A172 (cell line): ENCODE measurements at places on chromosomes 3 and 15.

- DNase-seq = no peak
These were observed 39.9 kb downstream of the DENND4A start for GRCh38 chr15:65752151-65752700.

- DNase-seq = no peak
These were observed 1.7 kb downstream of the P2RY13 start for GRCh38 chr3:151327571-151328198.

DNA sequence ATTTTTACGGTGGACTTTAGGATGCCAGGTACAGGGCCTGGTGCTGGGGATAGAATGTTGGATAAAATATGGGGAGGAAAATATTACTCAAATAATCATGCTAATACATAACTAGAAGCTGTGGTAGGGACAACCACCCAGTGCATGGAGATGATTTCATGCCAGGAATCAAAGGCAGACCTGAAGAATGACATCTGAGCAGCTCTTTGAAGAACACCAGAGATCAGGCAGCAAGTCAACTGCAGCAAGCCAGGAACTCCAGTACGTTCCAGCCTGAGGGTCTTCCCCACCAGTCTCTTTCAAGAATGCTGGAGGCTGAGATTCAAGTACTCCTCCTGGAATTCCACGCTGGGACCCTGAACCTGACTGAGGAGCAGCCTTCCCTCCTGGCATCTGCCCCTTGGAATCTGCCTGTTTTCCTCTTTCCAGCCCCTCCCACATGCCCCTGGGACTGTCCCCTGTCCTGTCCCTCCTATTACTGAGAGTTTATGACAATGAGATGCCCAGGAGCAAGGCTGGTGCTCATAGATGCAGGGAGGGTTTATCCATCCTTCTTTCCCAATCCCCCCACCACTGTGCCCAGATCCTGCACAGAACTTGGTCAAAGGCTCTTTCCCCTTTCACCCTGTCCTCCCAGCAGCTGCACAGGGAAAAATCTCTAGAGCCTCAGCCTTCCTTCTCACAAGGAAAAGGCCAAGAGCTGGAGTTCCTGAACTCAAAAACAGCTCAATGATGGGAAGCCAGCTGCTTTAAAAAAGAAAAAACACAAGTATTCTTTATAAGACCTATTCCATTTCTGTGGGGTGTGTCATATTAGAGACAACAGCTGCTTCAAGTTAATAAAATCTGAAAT lies 68.0 kb downstream of the PDZRN3 start:
- DNase-seq = no peak

DNA sequence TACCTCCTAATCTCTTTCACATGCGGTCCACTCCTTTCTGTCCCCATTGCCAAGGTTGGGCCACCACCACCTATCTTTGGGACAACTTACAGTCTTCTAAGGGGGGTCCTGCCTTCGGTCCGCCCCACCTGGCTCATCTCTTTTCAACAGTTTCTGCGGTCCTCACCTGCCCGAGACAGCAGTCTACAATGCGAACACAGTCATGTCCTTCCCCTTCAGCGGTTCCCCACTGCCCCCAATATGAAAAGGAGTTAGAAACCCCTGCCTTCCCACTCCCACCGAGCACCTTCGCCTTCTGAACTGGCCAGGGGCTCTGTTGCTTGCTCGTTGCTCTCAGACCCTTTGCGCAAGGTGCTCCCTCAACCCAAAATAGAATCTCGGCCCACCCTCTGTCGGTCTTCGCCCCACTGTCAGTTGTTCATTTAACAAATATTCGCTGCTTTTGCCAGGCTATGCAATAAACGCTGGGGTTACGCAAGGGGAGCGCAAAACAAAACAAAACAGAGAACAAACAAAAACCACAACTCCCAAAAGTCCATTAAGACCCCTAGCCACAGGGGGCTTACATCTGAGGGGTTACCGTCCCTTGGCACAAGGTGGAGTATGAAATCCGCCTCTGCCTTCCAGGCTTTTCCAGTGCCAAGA lies 611 bp upstream of the FANCI start:
- no peak for DNase-seq

GRCh38 chr3:5053021-5053831 lies 68.9 kb upstream of the ARL8B start:
- peak; percentile 91 for DNase-seq

DNA sequence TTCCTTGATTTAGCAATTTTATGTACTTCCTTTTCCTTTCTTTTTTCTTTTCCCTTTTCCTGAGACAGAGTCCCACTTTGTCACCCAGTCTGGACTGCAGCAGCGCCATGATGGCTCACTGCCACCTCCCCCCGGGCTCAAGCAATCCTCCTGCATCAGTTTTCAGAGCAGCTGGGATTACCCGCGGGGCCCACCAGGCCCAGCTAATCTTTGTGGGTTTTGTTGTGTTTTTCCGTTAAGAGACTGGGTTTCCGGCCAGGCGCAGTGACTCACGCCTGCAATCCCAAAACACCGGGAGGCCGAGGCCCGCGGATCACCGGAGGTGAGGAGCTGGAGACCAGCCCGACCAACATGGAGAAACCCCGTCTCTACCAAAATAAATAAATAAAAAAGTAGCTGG lies 17.7 kb downstream of the GOLGA8S start:
- peak; percentile 66 for DNase-seq

DNA sequence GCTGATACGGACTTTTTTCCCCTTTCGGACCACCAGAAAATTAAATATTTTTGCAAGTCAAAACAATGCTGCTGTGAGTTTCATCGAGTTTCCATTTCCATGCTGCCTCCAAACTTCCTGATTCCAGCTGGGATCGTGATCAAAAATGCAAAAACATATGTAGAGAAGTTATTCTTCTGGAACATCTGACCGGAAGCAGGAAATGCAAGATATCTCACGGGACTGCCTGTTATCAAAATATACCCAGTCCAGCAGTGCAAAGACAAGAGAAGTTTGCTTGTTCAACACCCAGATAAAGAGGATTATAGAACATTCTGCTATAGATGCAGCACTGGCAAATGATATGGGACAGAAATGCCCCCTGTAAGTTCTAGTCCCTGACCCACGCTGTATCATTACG lies 726.7 kb upstream of the NR2F2 start:
- DNase-seq = no peak

GRCh38 chr15:67190813-67191212 lies 63.6 kb downstream of the AAGAB start:
- no peak for DNase-seq

DNA sequence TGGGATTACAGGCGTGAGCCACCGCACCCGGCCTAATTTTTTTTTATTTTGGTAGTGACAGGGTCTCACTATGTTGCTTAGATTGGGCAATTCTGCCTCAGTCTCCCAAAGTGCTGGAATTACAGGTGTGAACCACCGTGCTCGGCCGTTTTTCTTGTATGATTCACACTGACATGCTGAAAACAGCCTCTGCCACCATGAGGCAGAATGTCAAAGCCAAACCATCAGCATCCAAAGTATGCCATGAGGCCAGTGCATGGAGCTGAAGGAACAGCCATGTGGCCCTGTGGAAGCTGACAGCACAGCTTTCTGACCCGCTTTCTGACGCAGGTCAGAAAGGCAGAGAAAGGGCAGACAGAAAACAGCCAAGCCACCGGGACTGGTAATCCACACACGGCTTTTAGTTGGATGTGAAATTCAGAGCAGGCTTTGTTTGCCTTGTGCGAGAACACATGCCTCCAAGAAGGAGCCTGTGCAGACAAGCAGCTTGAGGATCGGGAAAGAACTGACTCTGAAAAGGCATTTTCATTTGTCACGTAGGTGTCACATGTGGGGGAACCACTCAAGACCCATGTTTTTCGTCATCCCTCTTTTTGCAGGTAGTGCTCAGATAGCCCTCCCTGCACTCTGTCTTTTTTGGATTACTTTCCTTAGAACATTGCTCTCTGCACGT lies 25.1 kb downstream of the XYLB start:
- DNase-seq = no peak

DNA sequence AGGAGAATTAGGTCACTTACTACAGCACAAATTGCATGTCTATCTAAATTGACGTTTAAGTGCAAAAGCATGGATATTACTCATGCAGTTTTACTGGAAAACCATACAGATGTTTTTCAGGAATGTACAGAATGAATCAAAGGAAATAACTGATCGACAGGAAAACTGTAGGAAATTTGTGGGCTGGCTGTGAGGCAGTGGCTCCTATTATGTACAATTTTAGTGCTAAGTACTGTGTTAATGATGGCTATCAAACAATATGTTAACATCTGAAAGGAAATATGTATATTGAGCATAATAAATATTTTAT lies 6.9 kb downstream of the NUDT16 start:
- no peak for DNase-seq

DNA sequence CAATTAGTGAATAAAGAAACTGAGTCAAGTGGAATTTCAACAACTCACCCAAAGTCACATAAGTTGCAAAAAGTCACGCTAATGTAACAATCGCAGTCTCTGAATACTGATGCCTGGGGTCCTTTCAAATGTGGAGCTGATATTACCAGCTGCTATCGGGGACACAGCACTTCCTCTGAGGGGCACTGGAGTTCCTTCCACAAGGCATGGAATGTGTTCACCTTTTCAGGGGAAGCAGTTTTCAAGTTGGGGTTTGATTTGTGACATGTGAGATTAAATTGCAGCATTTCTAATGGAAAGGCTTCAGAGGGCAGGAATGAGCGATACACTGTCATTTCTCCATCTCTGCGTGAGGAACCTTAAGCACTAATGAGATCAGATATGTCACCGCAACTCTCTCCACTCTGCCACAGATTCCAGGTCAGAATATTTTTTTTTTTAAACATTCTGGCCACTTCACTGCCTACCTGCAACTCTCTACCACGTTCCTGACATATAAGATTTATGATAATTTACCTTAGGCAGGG lies 807.2 kb upstream of the CFAP20DC start:
- no peak for DNase-seq

GRCh38 chr15:62894322-62895085 lies 148.0 kb upstream of the TPM1 start:
- DNase-seq = peak; percentile 69

- DNase-seq = peak; percentile 31
These were observed 14.1 kb upstream of the CCR4 start for GRCh38 chr3:32937331-32937730.

- DNase-seq = no peak
These were observed 23.9 kb downstream of the PLA2G4D start for GRCh38 chr15:42070279-42070975.

DNA sequence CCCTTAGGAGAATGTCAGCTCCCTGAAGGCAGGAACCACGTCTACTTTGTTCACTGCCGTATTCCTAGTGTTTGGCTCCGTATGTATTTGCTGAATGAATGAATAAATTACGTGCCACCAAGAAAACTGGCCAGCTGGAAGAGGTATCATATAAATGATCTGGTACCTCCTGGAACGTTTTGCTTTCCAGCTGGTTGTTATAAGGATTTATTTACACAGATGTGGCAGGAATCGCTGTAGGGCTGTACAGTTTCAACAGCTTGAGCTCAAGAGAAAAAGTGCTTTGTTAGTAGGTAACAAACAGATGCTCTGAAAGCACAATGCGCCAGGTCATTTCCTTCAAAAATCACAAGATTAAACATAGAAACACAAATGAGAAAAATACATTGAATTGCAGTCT lies 108.8 kb upstream of the ATP2B2 start:
- no peak for DNase-seq

DNA sequence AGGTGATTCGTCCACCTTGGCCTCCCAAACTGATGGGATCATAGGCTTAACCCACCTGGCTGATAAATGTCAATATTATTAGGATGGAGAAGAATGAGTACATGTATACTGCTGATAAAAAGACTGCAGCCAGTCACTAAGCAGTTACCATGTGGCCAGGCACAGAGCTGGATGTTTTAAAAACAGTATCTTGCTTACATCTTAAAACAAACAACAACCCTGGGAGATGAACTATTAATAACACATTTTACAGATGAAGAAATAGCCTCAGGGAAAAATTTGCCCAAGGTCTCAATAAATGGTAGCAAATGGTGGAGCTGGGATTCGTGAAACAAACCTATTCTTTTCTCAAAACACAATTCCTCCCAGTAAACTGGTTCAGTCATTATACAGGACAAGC lies 18.1 kb downstream of the IL17RD start:
- no peak for DNase-seq

DNA sequence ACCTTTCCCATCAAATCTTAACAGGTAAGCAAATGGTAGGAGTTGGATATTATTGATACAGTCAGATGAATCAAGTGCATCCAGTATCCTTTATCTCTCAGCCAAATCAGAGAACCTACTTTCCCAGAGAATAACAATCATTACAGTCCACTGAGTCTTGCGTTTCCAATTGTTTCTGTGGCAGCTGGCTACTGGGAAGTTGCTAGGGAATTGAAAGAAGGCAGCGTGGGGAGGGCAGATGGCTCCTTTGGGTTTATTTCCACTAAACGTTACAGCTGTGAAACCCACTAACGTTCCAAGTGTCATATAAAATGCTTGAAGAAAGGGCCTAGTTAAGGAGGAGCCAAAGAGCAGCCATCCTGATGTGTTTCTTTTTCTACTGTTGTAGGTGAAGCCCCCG lies 78.4 kb downstream of the WDR72 start:
- no peak for DNase-seq

GRCh38 chr3:67202053-67202452 lies 203.9 kb downstream of the KBTBD8 start:
- DNase-seq = no peak

- no peak for DNase-seq
These were observed 716 bp upstream of the ISLR2 start for GRCh38 chr15:74129586-74130154.

- DNase-seq = peak; percentile 19
These were observed 178.2 kb upstream of the TGFBR2 start for GRCh38 chr3:30428251-30428650.

DNA sequence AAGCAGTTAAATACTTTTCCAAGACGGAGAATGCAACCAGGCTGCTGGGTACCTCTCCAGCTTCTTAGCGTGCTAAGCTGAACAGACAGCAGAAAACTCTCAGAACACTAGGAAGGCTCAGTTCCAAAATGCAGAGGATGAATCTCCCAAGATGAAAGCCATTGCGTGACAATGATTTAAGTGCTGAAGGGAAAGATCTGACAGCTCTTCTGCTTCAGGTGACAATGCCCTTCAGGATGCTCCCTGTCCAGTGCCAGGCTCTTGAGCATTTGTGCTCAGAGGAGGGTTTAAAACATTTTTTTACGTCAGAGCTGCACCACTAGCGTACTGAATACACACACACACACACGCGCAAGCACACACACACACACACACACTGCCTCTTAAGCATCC lies 26.3 kb downstream of the ARHGEF3 start:
- DNase-seq = no peak

DNA sequence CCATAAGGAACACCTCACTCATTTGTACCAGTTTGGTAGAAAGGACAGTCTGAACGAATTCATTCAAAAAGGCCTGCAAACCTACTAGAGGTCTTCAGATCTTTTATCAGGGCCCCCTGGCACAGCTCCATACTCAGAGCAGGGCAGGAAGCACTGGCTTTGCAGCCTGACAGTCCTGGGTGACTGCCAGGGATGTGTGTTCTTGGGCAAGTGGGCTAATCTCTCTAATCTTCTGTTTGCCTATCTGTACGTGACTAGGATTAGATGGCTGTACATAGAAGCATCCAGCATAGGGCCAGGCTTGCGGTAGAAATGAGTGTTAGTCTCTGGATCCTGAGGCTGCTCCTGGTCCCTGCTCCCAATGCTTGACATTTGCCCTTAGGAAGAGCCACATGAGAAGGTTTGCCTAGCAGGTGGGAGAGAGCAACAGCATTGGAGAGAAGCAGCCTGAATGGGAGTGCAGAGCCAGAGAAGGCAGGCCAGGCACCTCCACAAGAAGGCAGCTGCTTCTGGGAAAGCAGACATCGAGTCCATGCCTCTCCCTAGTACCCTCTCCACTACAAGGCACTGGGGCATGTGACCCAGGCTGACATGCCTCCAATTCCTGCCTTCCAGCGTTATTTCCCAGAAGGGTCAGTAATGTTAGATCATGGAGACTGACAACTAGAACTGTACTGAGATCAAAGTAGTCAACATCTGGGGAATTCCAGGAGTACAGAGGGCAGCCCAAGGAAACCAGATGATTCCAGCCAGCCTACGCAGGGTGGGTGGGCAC lies 1.0 kb upstream of the CXCR6 start:
- no peak for DNase-seq
